ENCODE measurements at places on chromosomes 6 and 20. TPM values are rescaled to one million over a fixed set of nuclear protein-coding genes. Genes with fewer than 3 reads are reported as not detected.

GRCh38 chr20:12893653-12894052, 115.1 kb upstream of the SPTLC3 start:
- no peaks in the 10 kb centered on the region for H3K27me3 ChIP-seq
- no peak for DNase-seq
- no peaks in the 10 kb centered on the region for H3K4me1 ChIP-seq
- no peak overlapping the region for H3K4me3 ChIP-seq

DNA sequence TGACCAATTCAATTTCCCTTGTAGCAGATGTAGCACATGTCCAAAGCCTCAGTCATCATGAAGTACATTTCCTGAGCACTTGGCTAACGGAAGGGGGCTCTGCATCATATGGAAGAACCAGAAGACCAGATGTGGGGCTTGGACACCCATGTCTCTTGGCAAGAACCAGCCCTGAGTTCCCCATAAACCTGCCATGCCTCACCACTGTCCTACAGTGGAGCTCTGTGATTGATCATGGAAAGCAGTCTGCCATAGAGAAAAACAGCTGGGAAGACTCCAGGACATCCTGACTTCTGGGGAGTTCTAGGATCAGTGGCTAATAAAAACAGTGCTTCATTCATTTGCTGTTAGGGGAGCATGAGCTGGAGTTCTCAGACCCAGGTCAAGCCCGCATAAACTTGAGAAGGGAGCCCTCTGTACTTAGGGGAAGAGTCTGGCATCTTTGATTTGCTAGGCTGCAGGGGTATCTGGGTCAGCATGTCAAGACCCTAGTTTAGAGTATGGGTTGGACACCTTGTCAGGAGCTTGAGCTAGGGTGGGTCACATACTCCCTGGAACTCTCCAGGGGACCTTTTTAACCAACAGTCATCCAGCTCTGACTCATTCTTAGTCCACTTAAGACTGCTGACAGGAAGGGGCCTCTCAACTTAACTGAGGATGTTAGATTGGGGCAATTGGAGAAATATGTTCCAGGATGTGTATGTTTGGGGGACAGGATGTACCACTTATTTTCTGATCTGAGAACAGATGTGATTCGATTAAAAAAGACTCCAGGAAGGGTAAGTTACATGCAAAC, 26.3 kb upstream of the TRAM2 start:
- H3K27ac ChIP-seq: no peak overlapping the region
- no peak overlapping the region for H3K4me3 ChIP-seq
- no peaks in the 10 kb centered on the region for H3K36me3 ChIP-seq

DNA sequence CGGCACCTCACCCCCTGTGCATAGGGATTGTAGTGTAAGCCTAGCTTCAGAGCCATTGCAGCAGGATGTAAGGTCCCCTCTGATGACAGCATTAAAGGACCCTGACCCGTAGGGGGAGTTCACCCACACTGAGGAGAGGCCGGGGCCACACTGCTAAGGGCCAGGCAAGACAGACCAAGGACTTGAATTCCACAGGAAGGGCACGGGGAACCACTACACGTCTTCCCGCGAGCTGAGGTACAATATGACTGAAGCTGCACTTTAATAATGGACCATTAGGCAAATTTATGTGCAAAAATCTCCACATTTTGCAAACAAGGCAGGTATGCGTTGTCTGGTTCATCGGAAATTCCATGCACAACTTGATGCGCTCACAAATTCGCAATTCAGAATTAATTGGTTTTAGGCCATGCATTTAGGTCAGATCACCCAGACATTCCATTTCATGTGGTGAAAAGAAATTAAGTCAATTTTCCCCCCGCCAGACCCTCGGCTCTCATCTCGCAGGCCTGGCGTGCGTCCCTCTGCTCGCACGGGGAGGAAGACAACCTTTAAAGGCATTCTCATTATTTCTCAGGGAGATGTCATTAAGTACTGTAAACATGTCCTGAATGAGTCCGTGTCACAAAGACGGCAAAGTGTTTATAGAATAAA, 111.8 kb downstream of the FOXA2 start:
- no peak overlapping the region for H3K4me3 ChIP-seq
- H3K36me3 ChIP-seq: no peaks in the 10 kb centered on the region
- no peak for DNase-seq
- peaks cover 18% of the 10 kb centered on the region for H3K27me3 ChIP-seq

DNA sequence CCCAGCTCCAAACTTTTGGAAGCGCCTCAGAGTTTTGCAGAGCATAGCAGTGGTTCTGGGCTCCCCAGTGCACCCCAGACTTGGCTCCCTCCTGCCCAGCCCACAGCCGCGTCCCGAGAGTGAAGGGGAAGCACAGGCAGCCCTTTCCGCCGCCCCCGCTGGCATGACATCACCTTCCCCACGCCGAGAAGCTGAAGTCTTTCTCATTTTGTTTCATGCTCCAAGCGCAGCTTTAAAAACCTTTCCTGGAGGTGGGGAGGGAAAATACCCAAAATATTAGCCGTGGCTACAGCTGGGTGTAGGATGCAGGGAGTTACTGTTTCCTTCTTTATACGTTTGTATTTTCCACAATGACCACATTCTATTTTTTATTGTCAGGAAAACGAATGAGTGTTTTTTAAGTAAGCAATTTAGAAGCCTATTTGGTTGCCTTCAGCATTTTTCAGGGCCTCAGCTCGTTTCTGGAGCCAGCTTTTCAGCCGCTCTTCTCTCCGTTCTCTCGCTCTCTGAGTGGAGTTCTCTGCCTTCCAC, 72.9 kb downstream of the SNX5 start:
- DNase-seq: peak; percentile 69
- no peaks in the 10 kb centered on the region for H3K36me3 ChIP-seq
- peak overlapping the region; percentile 52 for H3K4me3 ChIP-seq
- peak overlapping the region; percentile 89 for H3K27ac ChIP-seq
- H3K4me1 ChIP-seq: no peaks in the 10 kb centered on the region
- H3K27me3 ChIP-seq: no peaks in the 10 kb centered on the region

DNA sequence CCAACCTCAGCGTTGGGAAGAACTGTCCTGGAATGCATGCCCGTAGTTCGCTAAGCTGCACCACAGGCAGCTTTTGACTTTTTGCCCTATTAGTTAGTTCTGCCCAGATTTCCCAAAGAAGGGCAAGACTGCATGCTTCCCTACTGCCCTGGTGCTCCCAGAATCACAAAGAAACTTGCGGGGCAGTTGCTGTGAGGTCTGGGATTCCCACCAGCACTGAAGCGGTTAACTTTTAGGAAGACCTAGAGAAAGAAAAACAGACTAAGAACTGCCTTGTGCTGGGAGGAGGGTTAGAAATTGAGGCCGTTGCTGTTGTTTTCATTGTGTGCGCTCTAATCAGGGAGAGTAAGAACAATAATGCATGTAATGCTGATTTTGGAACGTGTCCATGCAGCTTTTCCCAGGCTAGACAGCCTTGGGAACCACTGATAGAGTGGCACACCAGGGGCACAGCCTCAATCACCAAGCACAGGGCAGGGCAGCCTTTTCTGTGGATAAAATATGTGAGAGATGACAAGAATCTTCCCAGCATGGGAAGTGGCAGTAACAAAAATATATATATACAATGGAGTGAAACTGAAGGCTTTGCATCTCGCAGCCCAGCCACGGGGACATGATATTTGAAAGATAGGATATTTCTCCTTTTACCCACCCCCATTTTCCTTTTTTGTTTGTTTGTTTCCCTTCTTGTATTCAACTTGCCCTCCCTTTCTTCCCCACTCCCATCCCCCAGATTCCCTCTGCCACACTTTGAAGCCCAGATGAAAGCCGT, 137.7 kb upstream of the HEY2 start:
- no peak overlapping the region for H3K27ac ChIP-seq
- no peaks in the 10 kb centered on the region for H3K36me3 ChIP-seq
- no peak for DNase-seq
- H3K27me3 ChIP-seq: no peaks in the 10 kb centered on the region
- H3K4me1 ChIP-seq: no peaks in the 10 kb centered on the region

- no peaks in the 10 kb centered on the region for H3K4me1 ChIP-seq
- H3K36me3 ChIP-seq: no peaks in the 10 kb centered on the region
- H3K27ac ChIP-seq: no peak overlapping the region
- no peak overlapping the region for H3K4me3 ChIP-seq
- H3K27me3 ChIP-seq: no peaks in the 10 kb centered on the region
- no peak for DNase-seq
Measured at GRCh38 chr6:57283106-57283505, 34.3 kb upstream of the PRIM2 start.

GRCh38 chr6:161355696-161356095, 81.8 kb upstream of the AGPAT4 start:
- no peak overlapping the region for H3K4me3 ChIP-seq
- no peak for DNase-seq
- H3K27ac ChIP-seq: no peak overlapping the region
- H3K4me1 ChIP-seq: no peaks in the 10 kb centered on the region
- no peaks in the 10 kb centered on the region for H3K27me3 ChIP-seq

The SLC44A4 gene
- total RNA-seq: 35.4 TPM

Measured in breast epithelium (tissue), 4 donors.